ENCODE measurements at places on chromosomes 2 and 18.
A peak's percentile ranks its signal among the peaks of the same experiment; 100 is the strongest.

DNA sequence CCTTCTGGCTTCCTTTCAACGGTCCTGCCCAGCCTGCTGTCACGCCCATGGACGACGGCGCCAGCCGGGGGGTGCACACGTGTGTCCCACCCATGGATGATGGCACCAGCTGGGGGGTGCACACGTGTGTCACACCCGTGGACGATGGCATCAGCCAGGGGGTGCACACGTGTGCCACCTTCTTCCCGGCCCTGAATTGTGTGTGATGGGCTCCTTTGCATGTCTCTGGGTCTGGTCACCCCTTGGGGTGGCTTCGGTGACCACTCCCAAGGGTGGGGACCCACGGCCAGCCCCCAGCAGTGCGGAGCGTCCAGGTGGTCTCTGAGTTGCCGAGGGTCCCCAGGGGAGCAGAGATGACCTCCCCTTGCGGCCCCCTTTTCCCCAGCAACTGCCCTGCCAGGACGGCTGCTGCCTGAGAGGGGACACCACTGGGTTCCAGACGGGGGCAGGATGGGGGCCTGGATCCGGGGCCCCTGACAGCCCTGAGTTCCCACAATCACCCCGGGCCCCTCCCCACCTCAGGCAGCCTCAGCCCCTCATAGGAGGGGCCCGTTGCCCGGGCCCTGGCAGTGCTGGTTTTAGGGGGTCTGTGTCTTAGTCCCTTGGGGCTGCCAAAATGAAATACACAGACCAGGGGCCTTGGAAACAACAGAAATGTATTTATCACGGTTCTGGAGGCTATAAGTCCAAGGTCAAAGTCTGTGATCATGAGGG is 9.4 kb downstream of the NEU4 start:
- no peak for DNase-seq

- DNase-seq = no peak
Observed at GRCh38 chr2:199404841-199405240, 52.9 kb downstream of the SATB2 start.

DNA sequence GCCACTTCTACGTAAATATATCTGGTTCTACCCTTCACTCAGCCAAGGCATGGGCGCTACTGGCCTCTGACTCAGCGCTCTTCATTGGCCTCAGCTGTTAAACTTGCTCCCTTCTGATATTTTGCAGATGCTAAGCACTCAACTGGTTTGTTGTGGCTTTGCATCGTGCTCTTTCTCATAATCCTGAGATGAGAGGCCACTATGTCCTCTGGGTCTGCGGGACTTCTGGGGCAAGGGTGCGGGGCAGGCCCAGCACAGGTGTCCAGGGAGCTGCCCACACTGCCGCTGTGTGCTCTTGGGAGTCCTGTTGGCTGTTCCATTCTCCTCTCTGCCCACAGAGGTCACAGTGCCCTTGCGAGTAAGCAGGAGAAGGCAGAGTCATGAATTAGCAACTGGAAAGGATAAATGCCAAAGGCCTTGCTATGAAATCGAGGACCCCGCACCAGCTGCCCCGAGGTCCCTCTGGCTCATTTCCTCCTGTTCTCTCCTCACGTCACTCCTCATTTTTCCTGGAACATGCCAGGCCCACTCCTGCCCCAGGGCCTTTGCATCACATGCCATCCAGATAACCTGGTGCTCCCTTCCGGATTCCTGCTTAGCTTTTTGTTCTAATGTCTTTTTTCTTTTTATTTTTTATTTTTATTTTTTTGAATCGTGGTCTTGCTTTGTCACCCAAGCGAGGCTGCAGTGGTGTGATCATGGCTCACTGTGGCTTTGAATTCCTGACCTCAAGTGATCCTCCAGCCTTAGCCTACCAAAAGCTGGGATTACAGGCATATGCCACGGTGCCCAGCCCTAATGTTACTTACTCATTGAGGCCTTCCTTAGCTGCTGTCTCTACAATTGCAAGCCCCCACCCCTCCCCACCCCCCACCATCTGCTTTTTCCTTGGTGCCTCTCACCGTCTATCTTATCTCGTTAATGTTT is 34.9 kb upstream of the MAT2A start:
- DNase-seq = no peak

DNA sequence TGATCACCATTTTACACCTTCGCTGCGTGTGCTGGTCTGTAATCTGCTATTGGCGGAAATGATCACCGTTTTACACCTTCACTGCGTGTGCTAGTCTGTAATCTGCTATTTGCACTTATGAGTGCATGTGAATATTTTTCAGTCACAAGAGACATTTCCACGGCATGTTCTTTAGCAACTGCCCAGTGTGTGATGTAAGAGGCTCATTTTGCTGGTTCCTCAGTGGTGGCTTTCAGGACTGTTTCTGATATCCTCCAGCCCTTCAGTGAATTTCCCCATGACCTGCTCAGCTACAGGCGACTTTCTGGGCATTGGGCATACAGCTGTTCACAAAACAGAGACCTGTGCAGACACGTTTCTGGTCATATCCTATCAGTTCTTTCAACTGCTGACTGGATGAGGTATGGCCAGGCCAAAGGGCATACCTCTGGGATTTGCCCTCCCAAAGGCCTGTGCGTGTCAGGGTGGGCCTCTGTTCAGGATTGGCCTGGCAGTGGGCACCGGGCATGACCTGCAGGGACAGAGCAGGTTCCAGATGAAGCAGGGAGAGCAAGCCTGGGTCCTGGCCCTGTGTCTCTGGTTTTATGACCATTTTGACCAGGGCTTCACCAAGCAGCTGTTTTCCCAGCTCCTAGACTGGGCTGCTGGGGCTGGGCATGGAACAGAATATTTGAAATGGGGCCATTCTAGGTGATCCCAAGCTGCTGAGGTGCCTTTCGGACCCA is 521 bp upstream of the PROM2 start:
- DNase-seq = no peak

- peak; percentile 2 for DNase-seq
Observed at GRCh38 chr2:156589381-156590079, 153.4 kb downstream of the GPD2 start.

DNA sequence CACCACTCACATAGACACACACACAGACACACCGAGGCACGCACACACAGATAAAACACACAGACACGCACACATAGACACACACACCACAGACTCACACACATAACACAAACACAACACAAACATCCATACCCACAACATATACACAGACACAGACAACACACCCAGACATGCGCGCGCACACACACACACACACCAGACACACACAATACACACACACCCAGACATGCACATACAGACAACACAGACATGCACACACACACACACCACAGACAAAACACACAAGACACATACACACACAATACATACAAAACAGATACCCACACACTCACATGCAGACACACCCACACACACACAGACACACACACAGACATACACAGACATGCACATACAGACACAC is 95.4 kb upstream of the SMAD7 start:
- DNase-seq = no peak

- no peak for DNase-seq
Observed at GRCh38 chr2:71474744-71475397, 21.5 kb downstream of the DYSF start.

DNA sequence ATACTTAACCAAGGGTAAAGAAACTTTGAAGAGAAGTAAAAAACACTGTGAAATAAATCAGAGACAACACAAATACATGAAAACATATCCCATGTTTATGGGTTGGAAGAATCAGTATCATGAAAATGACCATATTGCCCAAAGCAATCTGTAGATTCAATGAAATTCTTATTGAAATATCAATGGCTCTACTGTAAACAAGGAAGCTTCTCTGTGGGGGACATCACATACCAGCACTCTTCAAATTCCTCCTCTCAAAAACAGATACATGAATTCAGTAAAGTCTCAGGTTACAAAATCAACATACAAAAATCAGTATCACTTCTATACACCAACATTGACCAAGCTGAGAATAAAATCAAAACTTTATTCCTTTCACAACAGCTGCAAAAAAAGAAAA is 63.5 kb upstream of the CNTNAP5 start:
- DNase-seq = no peak

DNA sequence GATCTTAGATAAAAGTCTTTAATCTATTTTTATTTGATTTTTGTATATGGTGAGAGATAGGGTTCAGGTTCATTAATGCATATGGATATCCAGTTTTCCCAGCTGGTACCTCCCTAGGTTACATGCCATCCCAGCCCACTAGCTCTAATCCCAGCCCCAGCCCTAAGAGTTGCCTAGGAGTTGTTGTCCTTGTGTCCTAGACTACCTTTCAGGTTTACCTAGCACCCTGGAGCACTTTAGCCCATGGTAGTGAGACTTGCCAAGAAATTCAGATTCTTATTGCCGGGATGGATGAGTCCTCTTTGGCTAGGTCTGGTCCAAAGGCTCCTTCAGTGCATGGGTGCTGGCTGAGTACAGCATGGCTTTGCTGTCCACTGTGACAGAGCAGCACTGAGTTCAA is 40.5 kb downstream of the ZNF638 start:
- DNase-seq = no peak

- no peak for DNase-seq
Observed at GRCh38 chr18:58416014-58416703, 212.7 kb downstream of the ALPK2 start.

DNA sequence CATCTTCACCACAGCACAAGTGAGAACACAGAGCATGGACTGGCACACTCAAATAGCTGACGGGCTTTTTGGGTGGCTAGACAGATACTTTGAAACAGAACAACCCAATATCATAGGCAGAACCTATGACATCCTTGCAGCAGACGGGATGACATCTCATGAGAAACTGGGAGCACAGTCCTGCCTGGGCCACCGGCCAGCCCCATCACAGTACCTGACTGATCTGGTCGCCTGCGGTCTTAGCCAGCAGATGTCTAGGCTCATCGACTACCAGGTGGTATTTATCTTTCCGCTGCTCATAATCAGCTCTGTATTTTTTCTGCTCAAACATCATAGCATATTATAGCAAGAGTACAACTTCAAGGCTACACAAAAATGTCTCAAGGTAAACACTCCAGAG is 124.3 kb downstream of the RIF1 start:
- DNase-seq = no peak

GRCh38 chr2:200498402-200499162 is 11.3 kb downstream of the KCTD18 start:
- no peak for DNase-seq

- DNase-seq = no peak
Observed at GRCh38 chr2:40265602-40266001, 186.3 kb downstream of the SLC8A1 start.

GRCh38 chr2:44880125-44880483 is 61.4 kb upstream of the SIX3 start:
- no peak for DNase-seq

- DNase-seq = no peak
Observed at GRCh38 chr18:48813833-48814489, 136.8 kb downstream of the SMAD7 start.

DNA sequence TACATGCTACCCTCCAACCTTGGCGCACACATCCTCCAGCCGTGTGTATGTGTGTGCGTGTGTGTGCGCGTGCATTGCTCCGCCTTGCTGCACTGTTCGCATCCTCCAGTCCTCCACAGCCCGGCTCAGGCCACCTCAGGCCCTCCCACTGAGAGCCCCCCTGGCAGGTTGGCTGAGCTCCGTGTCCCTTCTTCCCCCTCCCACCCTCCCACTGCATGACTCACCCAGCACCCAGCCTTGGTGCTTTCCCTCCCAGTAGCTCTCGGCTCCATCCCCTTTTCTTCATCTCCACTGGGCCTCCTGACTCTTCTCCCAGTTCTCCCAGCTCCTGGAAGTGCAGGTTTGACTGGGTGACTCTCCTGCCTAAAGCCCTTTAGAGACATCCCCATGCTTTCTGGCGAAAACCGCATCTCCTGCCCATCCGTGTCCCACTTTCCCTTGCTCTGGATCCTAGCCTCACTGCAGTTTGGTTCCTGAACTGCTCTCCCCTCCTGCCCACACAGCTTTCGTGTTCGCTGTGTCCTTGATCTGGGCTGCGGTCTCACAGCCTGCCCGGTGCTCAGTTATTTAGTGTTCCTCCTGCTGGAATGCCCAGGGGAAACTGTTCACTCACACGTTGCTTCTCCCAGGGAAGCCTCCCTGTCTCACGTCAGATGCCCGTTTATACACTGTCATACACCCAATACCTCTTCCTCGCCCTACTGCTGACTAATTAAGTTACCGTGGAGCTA is 4.9 kb downstream of the TMEM177 start:
- DNase-seq = no peak

GRCh38 chr2:216302981-216303676 is 69.2 kb downstream of the MARCHF4 start:
- DNase-seq = no peak

GRCh38 chr2:105873721-105874120 is 129.0 kb downstream of the NCK2 start:
- no peak for DNase-seq

- DNase-seq = no peak
Observed at GRCh38 chr2:151914989-151915628, 86.9 kb upstream of the ARL5A start.

DNA sequence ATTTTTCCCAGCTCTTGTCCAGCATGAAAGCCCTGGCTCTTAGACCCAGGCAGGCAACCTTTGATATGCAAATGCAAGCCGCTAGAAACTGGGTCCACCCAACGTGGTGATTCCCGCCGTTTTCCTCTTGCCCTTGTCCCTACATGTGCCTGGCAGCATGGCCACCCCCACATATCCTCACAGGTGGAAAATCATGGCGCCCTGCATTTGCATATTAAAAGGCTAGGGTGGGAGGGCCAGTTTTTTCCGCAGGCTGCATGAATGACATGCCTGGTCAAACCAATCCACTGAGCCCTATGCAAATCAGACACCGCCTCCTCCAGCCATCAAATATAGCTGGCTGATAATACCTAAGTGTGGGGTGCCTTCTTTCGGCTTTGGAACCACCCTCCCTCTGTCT is 1091.8 kb upstream of the NXPH2 start:
- no peak for DNase-seq

GRCh38 chr18:69558052-69558451 is 157.4 kb downstream of the DOK6 start:
- DNase-seq = no peak

GRCh38 chr18:23634692-23635091 is 28.0 kb downstream of the ANKRD29 start:
- no peak for DNase-seq

GRCh38 chr2:36193680-36194079 is 161.9 kb upstream of the CRIM1 start:
- no peak for DNase-seq

GRCh38 chr2:55885127-55885943 is 38.2 kb downstream of the EFEMP1 start:
- DNase-seq = no peak

All from NCI-H774 (cell line).